Esophagus squamous epithelium (tissue), 5 donors: ENCODE measurements at places on chromosomes 1 and 21.

- no peak for DNase-seq
Measured at GRCh38 chr1:246569248-246570238, 3.3 kb downstream of the CNST start.

- DNase-seq, result no peak
Measured at GRCh38 chr1:94125551-94126514, 4.9 kb upstream of the ABCA4 start.

DNA sequence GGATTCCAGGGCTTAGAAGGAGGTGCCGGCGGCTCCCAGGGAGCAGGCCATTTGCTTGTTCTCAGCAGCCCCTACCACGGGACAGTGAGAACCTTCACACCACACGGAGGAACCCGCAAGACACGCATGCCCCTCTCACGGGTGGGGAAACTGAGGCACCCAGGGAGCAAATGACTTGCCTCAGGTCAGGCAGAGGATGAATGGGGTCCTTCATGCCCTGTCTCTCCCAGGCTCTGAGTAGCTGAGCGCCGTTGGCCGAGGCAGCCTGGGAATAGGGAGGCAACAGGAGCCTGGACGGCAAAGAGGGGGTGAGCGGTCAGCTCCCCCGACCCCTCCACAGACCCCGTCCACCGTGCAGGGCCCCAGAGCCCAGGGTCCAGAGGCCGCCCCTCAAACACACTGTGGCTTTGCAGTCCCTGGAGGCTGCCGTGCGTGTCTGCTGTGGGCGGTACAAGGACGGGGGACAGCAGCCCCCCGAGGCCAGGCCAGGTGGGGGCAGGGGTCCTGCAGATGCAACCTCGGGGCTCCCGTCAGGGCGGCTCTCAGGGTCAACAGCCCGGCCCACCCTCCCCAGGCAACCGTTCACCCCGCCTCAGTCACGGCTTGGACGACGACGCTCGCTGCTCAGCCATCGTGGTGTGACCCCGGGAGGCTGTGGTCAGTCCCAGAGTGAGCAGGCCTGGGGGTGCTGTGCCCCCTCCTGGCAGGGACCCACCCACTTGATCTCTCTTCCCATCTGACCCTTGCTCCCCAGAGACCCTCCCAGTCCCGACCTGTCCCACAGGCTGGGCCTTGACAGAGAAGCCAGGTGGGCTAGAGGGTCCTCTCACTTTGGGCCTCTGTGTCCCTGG, 15.8 kb upstream of the COL6A2 start:
- no peak for DNase-seq

GRCh38 chr21:29104239-29104708, 26.2 kb upstream of the MAP3K7CL start:
- DNase-seq, result no peak

- no peak for DNase-seq
Measured at GRCh38 chr1:1926346-1926811, 7.3 kb upstream of the TMEM52 start.

- no peak for DNase-seq
Measured at GRCh38 chr1:79353224-79353623, 346.7 kb upstream of the ADGRL4 start.

DNA sequence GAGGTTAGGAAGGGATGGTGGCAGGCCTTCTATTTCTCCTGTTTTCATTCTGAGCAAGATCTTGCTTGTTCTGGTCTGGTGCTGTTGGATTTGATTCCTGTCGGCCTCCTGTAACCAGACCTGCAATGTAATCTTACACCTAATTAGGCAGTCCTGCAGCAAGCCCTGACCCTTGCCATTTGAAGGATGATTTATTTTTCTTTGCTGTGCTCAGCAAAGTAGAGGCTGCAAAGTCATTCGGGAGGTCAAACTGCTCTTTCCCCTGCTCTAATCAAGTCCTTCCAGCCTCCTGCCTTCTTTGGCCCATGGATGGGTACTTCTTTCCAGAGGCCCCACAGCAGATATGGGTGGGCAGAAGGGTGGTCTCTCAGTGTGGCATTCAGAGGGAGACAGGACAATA, 417.7 kb upstream of the USP24 start:
- no peak for DNase-seq

- no peak for DNase-seq
Measured at GRCh38 chr1:209102120-209102519, 481.4 kb upstream of the CAMK1G start.

- DNase-seq, result no peak
Measured at GRCh38 chr1:23596382-23597358, 37.4 kb upstream of the ID3 start.

DNA sequence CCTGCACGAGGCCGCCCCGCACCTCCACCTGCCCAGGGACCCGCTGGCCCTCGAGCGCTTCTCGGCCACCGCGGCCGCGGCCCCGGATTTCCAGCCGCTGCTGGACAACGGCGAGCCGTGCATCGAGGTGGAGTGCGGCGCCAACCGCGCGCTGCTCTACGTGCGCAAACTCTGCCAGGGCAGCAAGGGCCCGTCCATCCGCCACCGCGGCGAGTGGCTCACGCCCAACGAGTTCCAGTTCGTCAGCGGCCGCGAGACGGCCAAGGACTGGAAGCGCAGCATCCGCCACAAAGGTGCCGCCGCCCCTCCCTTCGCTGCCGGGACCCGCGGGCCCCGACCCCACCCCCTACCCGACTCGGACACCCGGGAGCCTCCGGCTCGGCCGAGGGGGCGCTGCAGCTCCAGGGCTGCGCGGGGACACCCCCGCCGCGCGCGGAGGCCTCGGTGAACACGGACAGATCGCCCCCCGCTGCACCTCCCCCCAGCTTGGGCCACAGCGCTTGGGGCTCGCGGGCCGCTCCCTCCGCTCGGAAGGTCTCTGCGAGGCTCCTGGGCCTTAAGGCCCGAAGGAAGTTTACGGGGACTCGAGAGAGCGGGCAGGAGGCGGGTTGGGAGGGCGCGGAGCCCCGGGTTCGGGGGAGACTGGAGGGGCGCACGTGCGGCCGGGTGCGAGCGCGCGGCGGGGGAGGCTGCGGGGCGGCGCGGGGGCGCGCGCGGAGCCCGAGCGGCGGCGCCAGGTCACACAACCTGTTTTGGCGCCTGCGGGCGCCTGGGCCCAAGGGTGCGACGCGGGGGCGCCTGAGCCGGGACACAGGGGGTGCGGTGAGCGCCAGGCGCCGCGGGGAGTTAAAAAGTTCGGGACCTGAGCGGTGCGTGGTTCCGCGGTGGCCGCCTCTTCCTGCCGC, 1.2 kb downstream of the SAMD11 start:
- no peak for DNase-seq

GRCh38 chr21:15614766-15615165, 115.0 kb upstream of the USP25 start:
- no peak for DNase-seq

- no peak for DNase-seq
Measured at GRCh38 chr1:93638307-93638847, 43.3 kb downstream of the BCAR3 start.

DNA sequence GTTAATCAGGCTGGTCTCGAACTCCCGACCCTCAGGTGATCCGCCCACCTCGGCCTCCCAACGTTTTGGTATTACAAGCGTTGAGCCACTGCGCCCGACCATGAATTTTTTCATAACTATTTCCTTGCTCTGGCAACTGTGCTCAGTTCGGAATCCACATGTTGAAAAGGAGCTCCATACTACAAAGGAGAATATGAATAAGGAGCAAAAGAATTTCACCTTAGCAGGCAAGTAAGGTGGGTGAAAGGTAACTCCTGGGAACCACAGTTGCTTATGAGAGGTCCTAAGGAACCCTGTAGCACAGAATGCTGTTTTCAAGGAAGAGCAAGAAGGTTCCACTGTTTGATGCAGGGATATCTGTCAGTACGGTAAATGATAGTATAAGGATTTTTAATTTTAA, 29.9 kb upstream of the NADK start:
- no peak for DNase-seq

GRCh38 chr1:8083739-8084484, 57.8 kb upstream of the ERRFI1 start:
- no peak for DNase-seq

DNA sequence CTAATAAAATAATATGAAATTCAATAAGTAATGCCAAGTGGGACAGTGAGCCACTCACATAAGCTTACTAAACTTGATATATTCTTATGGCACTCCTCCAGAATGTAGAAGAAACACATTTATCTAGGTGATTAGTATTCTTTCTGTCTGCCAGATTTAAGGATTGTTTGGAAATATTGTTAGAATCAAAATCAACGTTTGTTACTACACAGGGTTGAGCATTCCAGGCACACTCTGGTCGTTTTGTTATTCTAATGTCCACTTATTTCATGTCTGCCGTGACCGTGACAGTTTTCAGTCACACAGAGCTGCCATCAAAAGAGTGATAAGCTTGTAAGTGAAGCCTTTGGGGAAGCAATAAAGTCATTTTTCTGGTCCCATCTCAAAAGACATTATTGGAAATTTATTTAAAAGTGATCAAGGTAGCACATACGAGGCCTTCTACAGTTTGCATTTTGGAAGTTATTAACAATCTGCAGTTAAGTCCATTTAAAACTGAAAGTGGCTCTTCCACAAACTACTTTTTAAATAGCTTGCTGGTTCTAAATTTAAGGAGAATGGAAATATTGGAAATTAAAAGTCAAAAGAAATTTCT, 38.0 kb downstream of the NFIA start:
- no peak for DNase-seq

- no peak for DNase-seq
Measured at GRCh38 chr1:218377143-218377660, 32.1 kb downstream of the TGFB2 start.

GRCh38 chr1:212791261-212791675, 309 bp downstream of the NSL1 start:
- no peak for DNase-seq

- DNase-seq, result no peak
Measured at GRCh38 chr1:230465691-230466090, 39.6 kb upstream of the PGBD5 start.

GRCh38 chr1:159010391-159010790, 684 bp downstream of the IFI16 start:
- no peak for DNase-seq

- no peak for DNase-seq
Measured at GRCh38 chr1:1244192-1244811, 2.2 kb downstream of the C1QTNF12 start.

GRCh38 chr1:978835-979743, 2.8 kb downstream of the PERM1 start:
- no peak for DNase-seq

- DNase-seq, result no peak
Measured at GRCh38 chr1:112454316-112454715, 54.4 kb upstream of the WNT2B start.

GRCh38 chr21:38669186-38669585, 136.5 kb upstream of the ETS2 start:
- no peak for DNase-seq

GRCh38 chr21:36104317-36105300, 30.3 kb upstream of the CBR3 start:
- DNase-seq, result no peak

- DNase-seq, result no peak
Measured at GRCh38 chr1:11059155-11059967, 457 bp downstream of the SRM start.

- no peak for DNase-seq
Measured at GRCh38 chr1:6171548-6172124, 8.5 kb downstream of the CHD5 start.

- no peak for DNase-seq
Measured at GRCh38 chr1:230139741-230140140, 72.7 kb downstream of the GALNT2 start.

DNA sequence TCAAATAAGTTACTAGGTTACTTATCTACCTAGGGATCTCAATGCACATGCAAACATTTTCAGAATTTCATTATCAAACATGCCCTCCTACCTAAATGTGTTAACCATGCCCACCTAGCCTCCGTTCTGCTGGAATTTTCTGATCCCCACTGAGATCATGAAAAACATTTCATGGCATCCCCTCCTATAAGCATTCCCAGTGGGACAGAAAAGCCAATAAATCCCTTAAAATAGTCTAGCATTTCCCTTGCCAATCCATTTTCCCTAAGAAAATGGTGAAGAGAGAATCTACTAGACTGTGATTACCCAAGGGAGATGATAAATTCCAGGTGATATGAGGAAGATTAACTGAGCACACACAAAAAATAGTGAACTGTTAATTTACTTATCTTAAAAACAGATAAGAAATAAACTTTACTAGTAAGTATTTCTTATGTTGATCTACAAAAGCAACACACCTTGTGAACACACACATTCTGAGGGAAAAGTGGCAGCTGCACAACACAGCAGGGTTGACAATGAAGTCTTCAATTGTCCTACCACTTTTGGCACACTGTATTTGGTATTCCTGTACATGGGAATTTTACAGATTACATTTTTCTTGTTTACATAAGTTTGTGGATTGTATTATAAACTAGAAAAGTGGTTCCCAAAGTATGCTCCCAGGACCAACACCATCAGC, 49.6 kb downstream of the ARID4B start:
- DNase-seq, result no peak

DNA sequence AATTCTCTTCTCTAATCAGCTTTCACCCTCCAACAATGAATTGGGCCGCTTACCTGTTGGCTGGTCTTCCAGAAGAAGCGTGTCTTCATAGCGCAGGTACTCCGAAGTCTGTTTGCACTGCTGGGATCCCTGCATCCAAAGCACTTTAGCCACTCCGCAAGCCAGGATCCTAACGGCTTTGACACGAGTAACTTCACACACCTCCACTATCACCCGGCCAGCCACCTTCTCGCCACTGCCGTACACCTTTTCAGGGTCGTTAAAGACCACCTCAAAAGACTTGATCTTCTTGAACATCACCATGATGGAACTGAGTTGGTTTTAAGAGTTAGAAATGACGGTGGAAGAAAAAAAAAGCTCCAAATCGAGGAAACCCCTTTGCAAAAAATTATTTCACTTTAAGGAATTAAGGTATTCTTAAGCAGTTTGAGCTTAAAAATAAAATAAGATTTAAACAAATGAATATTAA, 381 bp downstream of the TXNIP start:
- DNase-seq, result no peak

GRCh38 chr1:203565981-203566380, 60.7 kb upstream of the ATP2B4 start:
- no peak for DNase-seq

DNA sequence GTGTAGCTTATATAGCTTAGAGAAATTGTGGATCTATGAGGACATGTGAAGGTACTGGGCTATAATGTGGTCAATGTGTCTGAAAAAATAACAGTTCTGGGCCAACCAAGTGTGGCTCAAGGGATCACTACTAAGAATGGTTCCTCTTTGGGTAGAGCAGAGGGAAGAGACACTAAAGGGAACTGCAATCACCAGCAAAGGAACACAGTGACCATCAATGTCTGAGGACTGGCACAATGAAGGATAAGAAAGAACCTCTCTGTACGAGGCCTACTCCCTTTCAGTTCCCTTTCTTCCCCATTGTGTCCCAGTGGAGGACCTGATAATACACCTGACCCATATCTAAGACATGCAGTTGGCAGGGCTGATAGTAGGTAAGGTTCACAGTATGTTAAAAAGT, 89.9 kb upstream of the JAK1 start:
- DNase-seq, result no peak

GRCh38 chr1:20730690-20731056, 1.8 kb downstream of the SH2D5 start:
- DNase-seq, result no peak

DNA sequence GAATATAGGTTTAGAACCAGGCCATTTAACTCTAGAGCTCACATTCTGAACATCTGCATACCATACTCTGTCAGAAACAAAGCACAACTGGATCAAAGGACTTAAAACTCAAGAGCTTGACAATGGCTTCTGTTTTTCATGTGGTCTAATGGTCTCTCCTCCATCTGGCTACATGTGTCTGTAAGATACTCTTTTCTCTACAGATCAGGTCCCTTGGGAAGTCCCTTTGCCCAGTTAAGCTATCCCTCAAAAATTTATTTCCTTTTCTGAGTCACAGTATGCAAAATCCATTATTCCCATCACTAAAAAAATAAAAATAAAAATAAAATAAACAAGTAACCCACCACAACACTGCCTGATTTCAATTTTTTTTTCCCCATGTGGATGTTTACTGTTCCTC, 357.0 kb upstream of the PRMT6 start:
- no peak for DNase-seq
